ENCODE measurements at places on chromosomes 5 and 9. TPM values are rescaled to one million over a fixed set of nuclear protein-coding genes. Genes with fewer than 3 reads are reported as not detected.

DNA sequence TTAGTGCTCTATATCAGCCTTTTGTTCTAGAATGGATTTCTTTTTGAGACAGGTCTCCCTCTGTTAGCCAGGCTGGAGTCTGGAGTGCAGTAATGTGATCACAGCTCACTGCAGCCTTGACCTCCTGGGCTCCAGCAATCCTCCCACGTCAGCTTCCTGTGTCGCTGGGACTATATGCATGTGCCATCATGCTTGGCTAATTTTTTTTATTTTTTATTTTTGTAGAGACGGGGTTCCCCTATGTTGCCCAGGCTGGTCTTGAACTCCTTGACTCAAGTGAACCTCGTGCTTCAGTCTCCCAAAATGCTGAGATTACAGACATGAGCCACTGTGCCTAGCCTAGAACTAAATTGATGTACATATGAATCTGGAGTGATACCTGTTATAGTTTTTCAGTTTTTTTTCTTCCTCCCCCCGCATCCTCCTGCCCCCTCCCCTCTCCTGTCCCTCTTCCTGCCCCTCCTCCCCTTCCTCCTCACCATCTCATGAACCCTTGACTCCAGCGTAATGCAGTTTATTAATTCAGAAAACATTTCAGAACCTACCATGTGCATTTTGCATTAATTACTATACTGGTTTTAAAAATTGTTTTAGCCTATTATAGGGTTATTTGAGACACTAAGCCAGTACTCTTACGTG lies 37.4 kb upstream of the TNFAIP8 start:
- no peak for DNase-seq
- no peak overlapping the region for H3K27ac ChIP-seq
- peaks cover 43% of the 10 kb centered on the region for H3K4me1 ChIP-seq

Gene SLC46A2
- not detected for total RNA-seq

Gene SLC1A3
- 62.0 TPM for total RNA-seq

- H3K27ac ChIP-seq: no peak overlapping the region
- H3K4me1 ChIP-seq: no peaks in the 10 kb centered on the region
- no peak for DNase-seq
These were observed 85.1 kb upstream of the RAPGEF1 start for GRCh38 chr9:131824953-131825495.

All from SJSA1 (cell line).